Activated naive CD4-positive, alpha-beta T cell treated with anti-CD3 and anti-CD28 coated beads, Interleukin-2, amount 50 U/mL, for 72 hours (primary cell): ENCODE measurements at places on chromosomes 7 and 10.

DNA sequence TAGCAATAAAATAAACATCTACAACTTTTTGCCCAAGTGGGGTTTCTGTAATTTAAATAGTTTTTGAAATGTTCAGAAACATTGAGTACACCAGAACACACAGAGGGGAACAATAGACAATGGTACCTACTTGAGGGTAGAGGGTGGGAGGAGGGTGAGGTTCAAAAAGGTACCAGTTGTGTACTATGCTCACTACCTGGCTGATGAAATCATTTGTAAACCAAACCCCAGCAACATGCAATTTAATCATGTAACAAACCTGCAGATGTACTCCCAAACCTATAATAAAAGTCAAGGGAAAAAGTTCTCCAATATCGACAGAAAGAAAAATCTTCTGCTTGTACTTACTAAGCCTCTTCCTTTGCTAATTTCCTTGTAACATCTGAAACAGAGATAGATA lies 4.2 kb upstream of the TES start:
- DNase-seq, result no peak

DNA sequence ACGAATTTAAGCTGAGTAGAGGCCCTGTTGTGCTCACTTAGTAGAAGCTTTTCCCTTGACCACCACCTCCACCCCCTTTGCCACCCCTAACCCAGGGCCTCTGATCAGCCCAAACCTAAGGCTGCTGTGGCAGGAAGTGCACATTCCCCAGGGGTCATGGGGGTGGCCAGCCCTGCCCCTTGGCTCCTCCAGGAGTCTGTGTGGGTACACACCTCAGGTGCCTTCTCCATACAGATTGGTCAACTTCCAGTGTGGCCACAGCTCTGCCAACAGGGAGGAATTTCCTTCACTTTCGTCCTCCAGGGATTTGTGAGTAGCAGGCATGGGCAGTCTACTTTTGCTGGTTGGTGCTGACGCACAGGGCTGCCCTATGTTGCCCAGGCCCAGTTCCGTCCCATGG lies 249.9 kb upstream of the ZNF32 start:
- no peak for DNase-seq

DNA sequence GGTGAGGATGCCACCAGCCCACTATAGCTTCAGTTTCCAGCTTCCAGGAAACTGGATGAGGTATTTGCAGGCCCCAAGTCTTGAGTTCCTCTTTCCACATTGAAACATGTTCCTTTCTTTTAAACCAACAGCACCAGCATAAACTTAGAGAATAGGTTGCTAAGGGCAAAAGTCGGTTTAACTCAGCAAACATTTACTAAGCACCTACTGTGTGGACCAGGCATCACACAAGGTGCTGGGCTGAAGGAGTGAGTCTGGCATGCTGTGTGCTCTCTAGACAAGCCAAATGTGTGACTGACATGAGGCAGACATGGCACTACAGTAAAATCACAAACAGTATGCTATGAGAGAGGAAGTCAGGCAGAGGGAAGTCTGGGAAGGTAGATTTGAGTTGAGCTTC lies 11.0 kb upstream of the RASSF4 start:
- no peak for DNase-seq

- peak; percentile 28 for DNase-seq
Observed at GRCh38 chr10:58435297-58435985, 50.2 kb downstream of the TFAM start.

- DNase-seq, result no peak
Observed at GRCh38 chr10:14749070-14749809, 25.5 kb downstream of the FAM107B start.

- DNase-seq, result peak; percentile 41
Observed at GRCh38 chr7:158975526-158976467, 119.4 kb downstream of the DYNC2I1 start.

DNA sequence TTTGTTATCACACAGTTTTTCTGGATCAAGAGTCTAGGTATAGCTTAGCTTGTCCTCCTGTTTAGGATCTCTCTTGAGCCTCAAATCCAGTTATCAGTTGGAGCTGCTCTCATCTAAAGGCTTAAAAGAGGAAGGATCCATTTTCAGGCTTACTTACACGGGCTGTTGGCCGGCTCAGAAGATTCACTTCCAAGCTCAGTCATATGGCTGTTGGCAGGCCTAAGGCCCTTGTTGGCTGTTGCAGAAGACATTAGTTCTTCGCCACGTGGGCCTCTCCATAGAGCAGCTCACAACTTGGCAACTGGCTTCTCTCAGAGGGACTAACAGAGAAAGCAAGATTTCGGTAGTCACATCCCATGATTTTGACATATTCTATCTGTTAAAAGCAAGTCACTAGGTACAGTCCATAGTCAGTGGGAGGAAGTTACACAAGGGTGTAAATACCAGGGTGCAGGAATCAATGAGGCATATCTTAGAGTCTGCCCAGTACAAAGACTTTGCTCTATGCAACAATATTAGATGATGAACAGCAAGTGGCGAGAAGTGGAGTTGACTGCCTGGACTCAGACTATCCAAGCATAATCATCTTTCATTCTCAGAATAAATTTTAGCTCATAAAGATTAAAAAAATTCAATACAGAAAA lies 280.1 kb upstream of the MBL2 start:
- no peak for DNase-seq

GRCh38 chr10:99425204-99425603 lies 5.2 kb downstream of the GOT1 start:
- DNase-seq, result no peak

- peak; percentile 74 for DNase-seq
Observed at GRCh38 chr7:36723951-36724664, at the start of gene AOAH. AOAH (minus strand) TSS chr7:36724494; CDS start chr7:36724148, 346 bp downstream.

- peak; percentile 23 for DNase-seq
Observed at GRCh38 chr7:5421714-5422395, 1.8 kb downstream of the TNRC18 start.

- DNase-seq, result no peak
Observed at GRCh38 chr10:100347568-100348195, 649 bp downstream of the SCD start.

DNA sequence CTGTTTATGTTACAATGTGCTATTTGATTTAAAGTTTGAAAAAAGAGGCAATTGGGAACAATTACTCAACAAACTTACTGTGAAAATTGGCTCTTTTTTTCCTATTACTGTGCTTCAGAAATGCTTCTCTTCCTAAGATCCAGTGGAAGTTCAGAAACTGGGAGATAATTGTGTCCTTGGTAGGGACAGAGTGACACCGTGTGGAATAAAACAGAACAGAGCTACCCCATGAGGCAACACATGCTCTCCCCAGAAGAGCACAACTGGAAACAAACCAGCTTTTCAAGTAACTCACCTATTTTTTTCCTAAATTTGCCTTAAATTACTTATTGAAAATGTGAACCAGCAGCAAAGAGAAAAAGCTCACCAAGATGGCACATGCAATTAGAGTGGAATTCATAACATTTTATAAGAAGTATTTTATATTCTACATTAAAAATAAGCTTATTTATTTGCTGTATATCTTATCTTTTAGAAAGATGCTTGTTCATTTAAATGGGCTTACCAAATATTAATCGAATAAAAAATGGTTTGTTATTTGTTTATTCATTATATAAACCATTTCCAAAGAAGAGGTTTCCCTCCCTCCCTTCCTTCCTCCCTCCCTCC lies 346.1 kb upstream of the ANKRD30A start:
- DNase-seq, result no peak

DNA sequence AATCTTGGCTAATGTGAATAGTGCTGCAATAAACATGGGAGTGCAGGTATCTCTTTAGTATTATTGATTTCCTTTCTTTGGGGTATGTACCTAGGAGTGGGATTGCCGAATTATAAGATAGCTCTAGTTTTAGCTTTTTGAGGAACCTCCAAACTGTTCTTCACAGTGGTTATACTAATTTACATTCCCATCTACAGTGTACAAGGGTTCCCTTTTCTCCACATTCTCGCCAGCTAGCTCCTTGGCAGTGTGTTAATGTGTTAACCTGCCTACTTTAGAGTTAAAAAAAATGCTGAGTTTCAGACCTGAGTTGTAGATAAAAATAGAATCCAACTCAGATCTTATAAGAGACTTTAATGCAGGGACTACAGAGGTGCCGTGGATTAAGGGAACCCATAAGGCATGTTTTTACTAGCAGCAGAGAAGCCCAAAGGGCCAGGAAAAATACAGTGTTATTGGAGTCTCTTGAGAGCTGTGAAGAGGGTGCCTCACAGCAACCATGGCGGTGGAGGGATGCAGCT lies 35.4 kb downstream of the CDK13 start:
- no peak for DNase-seq

DNA sequence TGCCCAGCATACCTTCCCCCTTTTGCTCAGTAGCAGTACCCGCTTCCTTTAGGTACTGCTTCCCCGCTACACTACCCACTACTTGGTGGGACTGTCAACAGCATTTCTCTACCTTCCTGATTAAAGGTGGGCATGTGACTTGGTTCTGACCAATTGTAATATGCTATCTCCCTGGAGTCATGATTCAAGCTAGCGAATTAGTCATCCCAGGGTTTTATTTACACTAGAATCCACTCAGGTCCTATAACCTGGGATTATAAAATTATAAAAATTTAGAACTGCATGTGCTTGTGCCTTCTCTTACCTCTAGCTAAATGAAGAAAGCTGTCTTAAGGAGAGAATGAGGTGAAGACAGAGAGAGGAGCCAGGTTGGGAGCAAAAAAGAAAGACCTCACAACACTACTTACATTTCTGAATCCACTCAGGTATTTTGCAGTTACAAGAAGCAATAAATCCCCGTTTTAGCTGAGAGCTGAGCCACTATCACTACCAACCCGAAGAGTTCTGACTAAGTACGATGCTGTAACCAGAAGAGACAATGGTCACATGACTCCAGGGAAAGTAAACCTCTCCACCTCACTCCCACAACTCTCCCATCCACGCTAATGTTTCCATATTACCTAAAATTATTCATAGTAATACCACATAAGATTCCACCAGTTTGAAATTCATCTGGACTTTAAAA lies 9.7 kb downstream of the GBX1 start:
- DNase-seq, result no peak

- DNase-seq, result no peak
Observed at GRCh38 chr7:25006276-25006675, 26.3 kb upstream of the OSBPL3 start.

- DNase-seq, result no peak
Observed at GRCh38 chr10:132724446-132724845, 61.5 kb downstream of the NKX6-2 start.

GRCh38 chr10:113300201-113300600 lies 252.7 kb upstream of the HABP2 start:
- no peak for DNase-seq

DNA sequence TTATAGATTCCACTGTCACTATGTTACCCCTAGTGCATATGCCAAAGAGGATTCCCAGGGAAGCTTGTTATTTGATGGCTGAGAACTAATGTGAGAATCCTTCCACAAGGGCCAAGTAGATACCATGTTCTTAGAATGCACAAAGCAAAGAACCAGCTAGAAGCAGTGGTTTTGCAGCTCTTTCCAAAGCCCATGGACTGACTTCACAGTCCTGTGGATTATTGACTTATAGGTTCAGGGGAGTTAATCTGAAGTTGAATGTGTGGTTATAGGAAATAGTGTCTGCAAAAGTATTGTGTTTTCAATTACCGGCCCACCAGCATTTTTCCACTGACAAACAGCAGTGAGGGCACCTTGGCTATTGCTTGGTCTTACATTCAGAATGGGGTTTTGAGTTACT lies 28.2 kb downstream of the TIMM23 start:
- DNase-seq, result no peak

DNA sequence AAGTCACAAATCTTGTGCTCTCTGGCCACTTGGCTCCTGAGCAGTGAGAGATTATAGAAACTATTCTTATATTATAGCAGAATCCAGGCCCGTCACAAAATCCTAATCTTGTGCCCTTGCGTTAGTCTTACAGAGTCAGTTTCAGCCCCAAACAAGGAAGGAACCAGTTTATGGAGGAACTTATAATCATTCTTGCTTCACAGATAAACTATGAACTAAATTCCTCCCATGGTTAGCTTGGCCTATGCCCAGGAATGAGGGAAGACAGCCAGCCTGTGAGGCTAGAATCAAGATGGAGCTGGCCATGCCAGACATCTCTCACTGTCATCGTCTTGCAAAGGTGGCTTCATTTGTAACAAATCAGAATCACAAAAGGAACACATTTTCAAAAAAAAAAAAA lies 199.7 kb upstream of the PITRM1 start:
- no peak for DNase-seq

DNA sequence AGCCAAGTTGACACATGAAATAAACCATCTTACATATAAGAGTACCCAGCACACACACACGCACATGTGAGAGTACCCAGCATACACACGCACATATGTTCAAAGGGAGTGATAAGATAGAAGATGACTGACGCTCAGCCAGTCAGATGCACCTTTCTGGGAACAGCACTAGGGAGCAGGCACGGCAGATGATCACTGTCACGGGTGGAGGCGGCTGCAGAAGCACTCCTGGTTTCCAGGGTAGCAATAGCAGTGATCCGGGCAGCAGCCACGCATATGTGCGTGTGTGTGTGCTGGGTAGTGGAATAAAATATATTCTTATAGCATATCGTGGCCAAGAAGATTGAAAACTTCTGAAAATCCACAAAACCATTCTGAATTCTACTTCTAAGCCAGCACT lies 85.8 kb upstream of the NAMPT start:
- no peak for DNase-seq

DNA sequence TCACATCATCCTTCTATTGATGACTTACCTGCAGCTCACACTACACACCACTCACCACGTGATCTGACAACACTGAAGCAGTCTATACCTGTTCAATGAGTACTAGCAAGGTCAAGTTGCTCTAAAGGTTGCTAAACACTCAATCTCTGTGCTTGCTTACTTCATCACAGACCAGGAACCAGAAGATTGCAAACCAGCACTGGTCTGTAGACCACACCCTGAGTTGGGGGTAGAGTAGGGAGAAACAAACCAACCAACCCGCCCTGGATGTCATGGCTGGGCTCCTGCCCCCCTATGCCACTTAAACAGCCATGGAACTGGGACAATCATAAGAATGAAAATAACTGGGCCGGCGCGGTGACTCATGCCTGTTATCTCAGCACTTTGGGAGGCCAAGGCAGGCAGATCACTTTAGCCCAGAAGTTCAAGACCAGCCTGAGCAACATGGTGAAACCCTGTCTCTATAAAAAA lies 19.6 kb downstream of the DLG5 start:
- no peak for DNase-seq

GRCh38 chr10:106987362-106987761 lies 177.1 kb downstream of the SORCS1 start:
- DNase-seq, result no peak

GRCh38 chr10:35640951-35641675 lies 983 bp downstream of the FZD8 start:
- DNase-seq, result no peak

GRCh38 chr7:2814946-2815874 lies 28.9 kb downstream of the GNA12 start:
- no peak for DNase-seq

DNA sequence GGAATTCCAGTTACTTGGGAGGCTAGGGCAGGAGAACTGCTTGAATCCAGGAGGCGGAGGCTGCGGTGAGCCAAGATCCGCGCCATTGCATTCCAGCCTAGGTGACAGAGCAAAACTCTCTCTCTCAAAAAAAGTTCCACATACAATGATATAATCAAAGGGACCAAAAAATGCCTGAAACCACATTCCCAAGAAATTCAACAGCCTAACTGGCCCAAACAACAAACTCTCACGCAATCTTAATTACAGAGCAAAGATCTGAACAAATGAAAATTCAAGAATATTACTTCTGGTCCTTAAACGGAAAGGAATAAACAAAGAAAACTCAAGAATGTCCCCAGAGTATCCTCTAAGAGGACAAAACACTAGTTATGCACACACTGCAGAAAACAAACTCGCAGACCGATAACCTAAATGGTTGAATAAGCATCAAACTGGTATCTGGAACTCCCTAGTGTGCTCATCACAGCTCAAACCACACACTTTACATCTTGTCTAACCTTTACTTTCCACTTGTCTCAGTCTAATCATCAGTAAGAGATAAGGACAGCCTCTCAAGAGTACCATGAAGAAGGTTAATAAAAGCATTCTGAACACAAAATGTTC lies 3.7 kb downstream of the OGA start:
- DNase-seq, result no peak
